Caudate nucleus (tissue), 63 donors: ENCODE measurements at places on chromosomes 11 and 22.
A peak's percentile ranks its signal among the peaks of the same experiment; 100 is the strongest.

DNA sequence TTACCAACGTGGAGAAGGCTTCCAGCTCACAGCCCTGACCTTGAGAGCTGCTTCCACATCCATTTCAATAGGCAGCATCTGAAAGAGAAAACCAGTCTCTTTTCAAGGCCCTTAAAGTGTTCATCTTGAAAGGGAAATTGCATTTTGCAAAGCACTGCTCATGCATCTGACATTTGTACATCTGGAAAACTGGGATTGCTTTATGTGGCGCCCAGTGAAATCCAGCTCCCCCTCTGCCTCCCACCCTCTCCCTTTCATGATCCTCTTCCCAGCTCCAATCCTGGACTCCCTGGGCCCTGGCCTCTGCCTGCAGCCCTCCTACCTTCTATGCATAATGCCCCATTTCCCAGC is 17.4 kb downstream of the TP53AIP1 start:
- no peak for DNase-seq

GRCh38 chr22:49824185-49824925 is 3.3 kb downstream of the BRD1 start:
- DNase-seq: no peak

GRCh38 chr11:80414181-80415165 is 973.6 kb upstream of the TENM4 start:
- no peak for DNase-seq

DNA sequence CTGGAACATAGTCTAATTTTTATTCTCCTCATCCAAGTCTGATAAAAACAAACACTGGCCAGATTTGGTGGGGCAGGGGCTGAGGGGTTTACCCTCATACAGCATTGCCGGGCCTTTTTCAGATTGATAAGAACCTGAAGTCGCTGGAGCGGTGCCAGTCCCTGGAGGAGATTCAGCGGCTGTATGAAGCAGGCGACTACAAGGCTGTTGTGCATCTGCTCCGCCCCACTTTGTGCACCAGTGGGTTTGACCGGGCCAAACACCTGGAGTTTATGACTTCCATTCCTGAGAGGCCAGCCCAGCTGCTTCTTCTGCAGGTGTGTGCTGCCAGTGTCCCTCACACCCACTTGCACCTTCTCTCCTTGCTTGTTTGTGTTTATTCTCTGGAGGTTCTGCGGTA is 55.8 kb downstream of the CABIN1 start:
- DNase-seq: no peak

- DNase-seq: no peak
Observed at GRCh38 chr11:117976445-117976844, 9.7 kb upstream of the IL10RA start.

DNA sequence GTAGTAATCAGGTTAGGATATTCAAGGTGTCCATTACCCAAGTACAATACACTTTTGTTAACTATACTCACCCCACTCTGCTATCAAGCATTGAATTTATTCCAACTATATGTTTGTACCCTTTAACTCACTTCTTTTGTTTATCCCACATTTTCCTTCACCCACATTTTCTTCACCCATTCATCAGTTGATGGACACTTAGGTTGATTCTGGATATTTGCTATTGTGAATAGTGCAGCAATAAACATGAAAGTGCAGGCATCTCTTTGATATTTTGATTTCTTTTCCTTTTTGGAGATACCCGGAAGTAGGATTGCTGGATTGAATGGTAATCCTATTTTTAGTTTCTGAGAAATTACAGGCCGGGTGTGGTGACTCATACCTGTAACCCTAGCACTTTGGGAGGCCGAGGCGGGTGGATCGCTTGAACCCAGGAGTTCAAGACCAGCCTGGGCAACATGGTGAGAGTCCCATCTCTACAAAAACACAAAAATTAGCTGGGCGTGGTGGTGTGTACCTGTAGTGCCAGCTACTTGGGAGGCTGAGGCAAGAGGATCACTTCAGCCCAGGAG is 6.5 kb downstream of the TMEM25 start:
- no peak for DNase-seq

DNA sequence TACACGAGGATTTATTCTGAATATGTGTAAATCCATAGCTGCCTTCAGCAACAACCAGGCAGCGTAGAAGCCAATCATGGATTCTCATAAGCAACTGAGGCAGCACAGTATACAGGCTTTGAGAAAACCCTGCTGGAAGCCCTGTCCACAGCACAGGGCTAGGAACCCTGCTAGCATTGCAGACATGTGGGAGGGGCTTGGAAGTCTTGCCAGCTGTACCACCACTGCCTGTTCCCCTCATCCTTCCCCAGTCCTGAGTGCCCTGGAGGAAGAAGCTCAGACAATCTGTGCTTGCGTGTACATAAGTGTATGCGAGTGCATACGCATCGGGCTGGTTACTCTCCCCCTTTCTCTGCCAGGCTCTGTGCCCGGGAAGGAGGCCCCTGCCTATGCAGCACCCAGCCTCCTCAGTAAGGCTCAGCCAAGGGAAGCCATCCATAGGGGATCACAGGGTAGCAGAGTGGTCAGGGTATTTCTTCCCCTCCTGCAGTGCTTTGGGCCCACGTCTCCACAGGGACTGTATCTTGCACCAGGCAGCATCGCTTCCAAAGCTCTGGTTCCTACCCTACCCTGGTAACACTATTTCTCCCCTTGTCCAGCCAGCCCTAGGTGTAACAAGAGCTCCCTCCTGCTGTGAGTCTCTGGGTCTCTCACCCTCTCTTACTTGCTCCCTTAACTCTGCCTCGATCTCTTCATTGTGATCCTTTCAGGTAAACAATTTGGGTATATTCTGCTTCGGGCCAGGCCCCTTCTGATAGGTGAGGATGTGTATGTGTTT is 90.5 kb downstream of the GALNT18 start:
- DNase-seq: no peak

DNA sequence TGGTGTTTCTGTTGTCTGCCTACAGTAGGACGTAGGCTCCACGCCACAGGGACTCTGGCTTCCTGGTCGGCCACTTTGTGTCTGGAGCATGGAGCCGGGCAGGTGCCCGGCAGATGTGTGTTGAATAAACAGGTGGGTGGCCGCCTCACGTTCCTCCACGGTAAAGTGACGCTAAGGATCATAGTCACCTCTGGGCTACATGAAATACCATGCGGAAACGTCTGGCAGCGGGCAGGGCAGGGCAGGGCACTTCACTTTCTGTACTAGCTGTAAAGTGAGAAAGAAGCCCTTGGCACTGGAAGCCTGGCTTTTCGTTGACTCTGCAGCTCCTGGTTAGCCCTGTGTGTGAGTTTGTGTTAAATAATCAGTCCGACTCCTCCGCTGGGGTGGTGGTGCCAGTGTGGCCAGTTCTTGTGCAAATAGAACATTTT is 52.4 kb downstream of the MCM5 start:
- no peak for DNase-seq

DNA sequence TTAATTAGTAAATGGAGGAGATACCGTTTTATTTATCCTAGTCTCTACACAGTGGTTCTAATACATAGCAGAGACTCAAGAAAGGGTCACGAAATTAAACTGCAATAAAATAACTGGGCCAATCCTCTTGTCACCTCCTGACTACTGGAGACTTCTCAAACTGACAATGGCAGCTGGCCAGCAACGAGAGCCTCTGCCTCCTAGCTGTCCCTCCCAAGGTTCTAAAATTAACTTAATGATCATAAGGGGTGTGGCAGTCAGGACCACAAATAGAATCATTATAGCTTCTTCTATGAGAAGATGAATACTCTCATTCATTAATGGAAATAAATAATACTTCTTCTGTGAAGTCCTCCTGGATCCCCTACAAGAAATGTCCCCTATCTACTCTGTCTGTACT is 63.8 kb upstream of the APOA1 start:
- no peak for DNase-seq

- DNase-seq: no peak
Observed at GRCh38 chr11:104892723-104893511, 5.3 kb downstream of the CASP12 start.

DNA sequence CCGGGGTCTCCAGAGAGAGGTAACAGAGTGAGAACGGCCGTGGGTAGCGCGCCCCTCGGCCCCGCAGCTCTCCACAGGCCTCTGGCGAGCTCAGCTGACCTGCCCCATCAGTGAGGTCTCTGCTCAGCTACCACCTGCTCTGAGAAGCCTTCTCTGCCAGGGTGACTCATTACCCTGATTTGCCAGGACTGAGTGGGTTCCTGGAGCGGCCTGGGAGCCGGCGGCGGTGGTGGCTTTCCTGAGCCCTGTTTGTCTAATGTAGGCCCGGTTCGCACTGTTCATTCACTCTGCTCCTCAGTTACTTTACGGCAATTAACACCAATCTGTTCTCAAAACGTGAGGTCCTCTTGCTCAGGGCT is 351.0 kb upstream of the B3GAT1 start:
- no peak for DNase-seq

- no peak for DNase-seq
Observed at GRCh38 chr11:46386005-46386578, 4.6 kb downstream of the MDK start.

DNA sequence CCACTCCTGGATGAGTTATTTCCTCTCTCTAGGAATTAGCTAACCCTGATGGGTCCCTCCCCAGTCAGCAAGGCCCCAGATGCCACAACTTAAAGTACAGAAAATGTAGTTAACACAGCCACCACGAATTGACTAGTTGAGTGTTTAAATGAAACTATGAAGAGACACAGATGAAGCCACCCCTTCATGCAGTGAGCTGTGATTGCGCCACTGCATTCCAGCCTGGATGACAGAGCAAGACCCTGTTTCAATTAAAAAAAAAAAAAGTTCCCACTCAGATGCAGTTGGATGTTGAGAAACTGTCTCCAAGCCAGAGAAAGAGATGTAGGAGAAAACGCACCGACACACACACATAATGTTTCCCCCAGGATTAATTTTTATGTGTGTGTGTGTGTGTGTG is 53.3 kb downstream of the SCN3B start:
- DNase-seq: no peak

DNA sequence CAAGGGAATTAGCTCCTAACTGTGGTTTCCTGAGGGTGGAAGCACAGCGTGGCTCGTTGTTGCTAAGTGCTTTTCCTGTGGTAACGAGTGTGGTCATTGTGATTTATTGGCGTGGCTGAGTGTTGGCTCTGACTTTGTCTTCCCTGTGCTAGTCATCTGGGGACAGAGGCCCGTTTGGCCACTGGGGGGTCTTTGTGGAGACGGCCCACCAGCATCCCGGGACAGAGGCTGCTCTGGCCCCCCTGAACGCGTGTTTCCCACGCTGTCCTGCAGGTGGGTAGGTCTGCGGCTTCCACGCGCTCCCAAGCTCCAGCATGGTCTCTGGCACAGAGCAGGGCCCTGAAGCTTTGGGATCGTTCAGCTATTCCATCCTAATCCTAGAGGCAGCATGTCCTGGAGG is 1040.0 kb downstream of the TBC1D22A start:
- DNase-seq: no peak

DNA sequence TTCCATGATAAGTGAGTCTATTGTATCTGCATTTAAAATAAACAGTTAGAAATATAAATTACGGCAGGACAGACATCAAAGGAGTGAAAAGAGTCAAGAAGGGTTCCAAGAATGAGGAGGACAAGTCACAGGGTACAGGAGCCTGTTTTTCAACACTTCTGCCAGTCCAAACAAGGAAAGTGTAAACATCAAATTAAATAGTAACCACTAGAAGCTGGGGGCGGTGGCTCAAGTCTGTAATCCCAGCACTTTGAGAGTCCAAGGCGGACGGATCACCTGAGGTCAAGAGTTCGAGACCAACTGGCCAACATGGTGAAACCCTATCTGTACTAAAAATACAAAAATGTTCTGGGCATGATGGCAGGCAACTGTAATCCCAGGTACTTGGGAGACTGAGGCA is 219.6 kb downstream of the LUZP2 start:
- no peak for DNase-seq

- DNase-seq: no peak
Observed at GRCh38 chr11:133082453-133082781, 449.9 kb downstream of the OPCML start.

DNA sequence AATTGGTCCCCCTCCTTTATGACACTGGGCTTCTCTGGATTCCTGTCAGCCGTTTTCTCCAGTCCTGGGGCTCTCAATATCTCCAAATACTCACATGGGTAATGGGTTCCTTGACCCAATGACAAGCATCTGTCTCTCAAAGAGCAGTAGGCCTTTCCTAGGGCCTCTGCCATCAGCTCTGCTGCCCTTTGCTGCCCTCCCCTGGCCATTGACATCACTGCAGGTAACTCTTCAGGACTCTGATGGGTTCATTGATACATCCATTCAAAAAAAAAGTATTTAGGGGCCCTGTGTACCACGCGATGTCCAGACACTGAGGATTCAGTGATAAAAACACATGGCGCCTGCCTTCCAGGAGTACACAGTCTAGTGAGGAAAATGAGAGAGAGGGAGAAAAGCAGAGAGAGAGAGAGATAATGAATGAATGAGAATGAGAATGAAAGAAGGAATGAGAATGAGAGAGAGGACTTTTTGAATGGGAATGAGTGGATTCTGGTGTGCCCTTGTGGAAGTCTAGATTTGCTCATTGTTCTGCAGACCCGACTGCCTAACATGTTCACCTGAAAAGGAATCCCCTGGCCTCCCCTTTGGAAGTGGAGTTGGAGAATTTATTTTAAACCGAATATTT is 42.6 kb upstream of the OLFML1 start:
- peak; percentile 52 for DNase-seq

- DNase-seq: no peak
Observed at GRCh38 chr11:47918370-47918690, 62.0 kb upstream of the PTPRJ start.

DNA sequence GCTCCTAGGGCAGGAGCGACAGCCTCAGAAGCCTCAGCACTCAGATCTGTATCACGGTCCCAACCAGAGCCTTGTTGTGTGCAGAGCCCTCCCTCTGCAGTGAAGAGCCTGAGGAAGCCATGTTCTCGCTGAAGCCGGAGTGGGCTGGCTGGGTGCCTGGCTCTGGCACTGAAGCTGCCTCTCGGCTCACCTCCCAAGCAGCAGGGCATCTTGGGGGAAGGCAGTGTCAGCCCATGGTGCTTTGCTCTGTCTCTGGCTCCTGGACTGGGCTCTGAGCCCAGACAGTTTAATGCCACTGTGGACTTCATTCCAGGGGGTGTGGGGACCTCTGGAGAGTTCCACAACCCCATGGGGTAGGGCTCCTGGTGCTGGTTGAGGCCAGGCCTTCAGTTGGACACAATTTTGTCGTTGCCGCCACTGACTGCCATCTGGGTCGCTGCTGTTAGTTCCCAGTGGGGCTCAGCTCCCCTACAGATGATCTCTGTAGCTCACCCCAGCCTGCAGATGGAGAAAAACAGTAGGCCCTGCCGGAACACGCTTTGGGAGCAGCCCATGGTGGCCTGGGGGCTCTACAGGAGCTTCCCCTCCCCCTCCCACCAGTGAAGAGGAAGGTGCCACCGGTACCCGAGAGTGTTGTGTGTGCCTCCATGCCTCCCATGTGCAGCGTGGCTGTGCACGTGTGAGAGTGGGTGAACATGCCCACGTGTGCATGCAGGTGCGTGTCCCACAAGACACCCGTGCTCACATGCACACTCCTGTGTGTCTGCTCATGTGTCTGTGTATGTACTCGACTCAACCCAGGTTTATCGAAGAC is 86.5 kb upstream of the B3GAT1 start:
- DNase-seq: peak; percentile 37
